Skeletal muscle cell (primary cell): ENCODE measurements at places on chromosomes 6 and 20.

DNA sequence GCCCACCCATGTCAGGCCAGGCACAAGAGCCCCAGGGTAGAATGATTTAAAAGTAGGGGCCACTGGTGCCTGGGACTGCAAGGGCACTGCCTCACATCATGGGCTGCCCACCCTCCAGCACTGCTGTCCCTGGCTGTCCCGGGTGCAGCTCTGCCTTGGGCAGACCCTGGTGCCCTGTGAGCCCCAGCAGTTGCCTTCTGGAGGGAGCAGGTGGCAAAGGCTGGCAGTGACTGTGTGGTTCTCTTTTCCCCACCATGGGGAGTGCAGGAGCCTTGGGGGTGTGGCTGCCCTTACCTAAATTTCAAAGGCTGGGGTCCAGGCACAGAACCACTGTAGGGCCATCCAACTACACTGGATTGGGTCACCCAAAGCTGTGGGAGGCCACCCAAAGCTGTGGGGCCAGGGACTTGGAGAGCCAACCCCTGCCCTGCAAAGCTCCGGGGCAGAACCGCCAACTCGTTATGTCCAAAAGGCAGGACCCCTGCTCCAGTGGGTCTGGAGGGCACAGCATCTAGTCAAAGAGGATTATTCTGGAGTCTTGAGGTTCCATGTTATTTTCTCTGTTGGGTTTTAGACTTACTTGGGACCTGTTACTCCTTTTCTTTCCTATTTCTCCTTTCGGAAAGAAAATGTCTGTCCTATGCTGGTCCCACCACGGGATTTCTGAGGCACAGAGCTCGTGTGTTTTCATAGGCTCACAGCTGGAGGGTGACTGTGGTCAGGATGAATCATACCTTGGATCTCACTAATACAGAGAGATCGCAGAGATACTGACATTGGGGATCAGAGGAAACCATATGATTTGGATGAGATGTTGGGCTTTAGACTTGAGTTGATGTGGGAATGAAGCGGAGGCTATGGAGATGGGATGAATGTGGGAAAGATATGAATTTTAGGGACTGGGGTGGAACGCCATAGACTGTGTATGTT is 65.3 kb downstream of the RAMACL start:
- no peak for DNase-seq

GRCh38 chr20:63884506-63885263 is 10.2 kb upstream of the DNAJC5 start:
- no peak for DNase-seq

GRCh38 chr20:47020231-47020630 is 125.6 kb downstream of the EYA2 start:
- DNase-seq = no peak

- no peak for DNase-seq
Measured at GRCh38 chr6:17473554-17473953, 80.2 kb downstream of the CAP2 start.

DNA sequence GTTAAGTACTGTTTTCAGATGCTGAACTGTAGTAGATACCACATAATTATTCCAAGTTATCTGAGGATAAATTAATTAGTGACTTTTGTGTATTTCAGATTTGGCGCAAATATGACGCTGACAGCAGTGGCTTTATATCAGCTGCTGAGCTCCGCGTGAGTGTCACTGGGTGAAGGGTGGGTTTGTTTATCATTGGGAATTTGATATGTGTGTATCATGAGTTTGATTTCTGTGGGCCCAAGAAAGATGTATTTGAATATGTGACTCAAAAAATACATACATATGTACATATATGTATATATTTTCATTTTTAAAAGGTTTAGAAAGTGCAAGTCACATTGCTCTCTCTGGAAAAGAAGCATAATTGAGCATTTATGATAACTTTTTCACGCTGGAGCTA is 17.4 kb downstream of the SCGN start:
- DNase-seq = no peak
